ENCODE measurements at places on chromosomes 6 and 20.

DNA sequence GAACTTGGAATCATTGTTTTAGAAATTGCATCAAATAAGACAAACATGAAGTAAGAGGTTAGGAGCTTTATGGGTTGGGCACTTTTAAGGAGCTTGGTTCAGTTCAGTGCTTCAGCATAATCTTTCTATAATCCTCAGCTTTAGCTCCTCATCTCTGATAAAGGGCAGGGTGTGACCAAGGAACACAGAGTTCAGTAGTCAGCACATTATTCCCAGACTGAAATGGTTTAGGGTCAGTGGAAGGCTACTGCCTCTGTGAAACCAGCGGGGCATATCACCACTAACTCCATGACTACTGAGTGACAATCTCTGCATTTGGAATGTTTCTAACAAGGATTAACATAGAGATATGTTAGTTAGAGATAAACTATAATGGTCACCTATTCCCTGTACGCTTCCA is 36.9 kb downstream of the CRYBG1 start:
- no peak for DNase-seq

DNA sequence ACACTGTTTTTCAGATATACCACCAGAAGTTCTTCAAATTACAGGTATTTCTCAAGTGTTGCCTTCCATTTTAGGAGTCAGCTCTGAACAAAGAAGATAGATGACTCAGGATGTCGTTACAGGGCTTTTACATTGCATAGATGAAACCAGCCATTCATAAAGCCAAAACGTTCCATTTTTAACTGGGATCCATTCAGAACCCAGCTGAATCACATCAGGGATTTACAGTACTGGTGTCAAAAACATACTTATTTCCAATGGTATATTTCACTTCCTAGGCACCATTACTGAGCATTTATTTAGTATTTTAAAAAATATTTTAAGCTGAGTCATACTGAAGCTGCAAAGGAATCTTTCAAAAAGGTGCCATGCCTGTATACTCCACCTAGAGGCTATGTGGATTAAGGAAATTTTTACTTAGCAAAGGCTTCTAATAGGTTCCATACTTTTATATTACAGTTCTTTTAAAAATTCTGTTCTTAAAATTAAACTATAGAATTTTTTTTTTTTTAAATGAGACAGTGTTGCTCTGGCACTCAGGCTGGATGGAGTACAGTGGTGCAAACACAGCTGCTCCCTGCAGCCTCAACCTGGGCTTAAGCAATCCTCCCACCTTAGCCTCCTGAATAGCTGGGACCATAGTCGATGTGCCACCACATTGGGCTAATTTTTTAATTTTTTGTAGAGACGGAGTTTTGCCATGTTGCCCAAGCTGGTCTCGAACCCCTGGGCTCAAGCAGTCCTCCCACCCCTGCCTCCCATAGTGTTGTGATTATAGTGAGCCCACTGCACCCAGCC is 2.6 kb downstream of the ASF1A start:
- DNase-seq: peak; percentile 50

- peak; percentile 93 for DNase-seq
Measured at GRCh38 chr20:32037929-32038328, 14.1 kb upstream of the HCK start.

DNA sequence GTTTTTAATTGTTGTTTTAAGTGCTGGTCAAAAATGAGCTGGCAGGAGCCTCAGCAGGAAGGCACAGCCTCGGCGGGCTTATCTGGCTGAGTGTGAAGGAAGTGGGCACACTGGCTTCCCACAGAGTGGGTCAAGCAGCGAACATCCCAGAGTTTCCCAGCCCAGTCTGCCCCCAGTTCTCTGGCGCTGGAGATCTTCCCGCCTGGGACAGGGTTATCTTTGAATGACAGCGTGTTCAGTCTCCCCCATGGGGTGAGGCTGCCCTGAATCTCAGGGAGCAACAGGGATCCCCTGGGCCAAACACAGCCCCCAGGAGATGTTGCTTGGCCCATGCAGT is 122.2 kb upstream of the PTPN1 start:
- no peak for DNase-seq

DNA sequence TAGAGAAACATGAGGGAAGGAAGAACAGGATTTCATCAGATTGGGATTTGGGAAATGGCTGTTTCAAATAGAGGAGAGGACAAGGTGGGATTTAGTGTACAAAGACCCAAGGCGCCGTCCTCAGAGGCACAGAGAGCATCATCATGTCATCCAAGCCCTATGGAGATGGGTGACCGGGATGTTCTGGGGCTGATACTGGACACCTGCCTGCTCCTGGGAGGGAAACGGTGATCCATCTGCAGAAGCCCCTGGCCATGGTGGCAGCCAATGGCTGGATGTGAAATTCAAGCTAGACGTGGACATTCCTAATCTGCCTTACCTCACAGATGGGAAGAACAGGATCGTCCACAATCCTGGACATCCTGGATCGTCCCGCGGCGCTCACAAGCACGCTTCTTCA is 12.7 kb downstream of the NKX2-2 start:
- DNase-seq: no peak

GRCh38 chr6:163985710-163986109 is 571.2 kb downstream of the QKI start:
- DNase-seq: no peak

GRCh38 chr6:157181649-157182048 is 141.7 kb downstream of the TMEM242 start:
- DNase-seq: no peak

GRCh38 chr6:136607932-136608772 is 57.9 kb upstream of the MAP7 start:
- DNase-seq: peak; percentile 26

- no peak for DNase-seq
Measured at GRCh38 chr6:1170794-1171193, 141.1 kb upstream of the FOXQ1 start.

- DNase-seq: no peak
Measured at GRCh38 chr20:38961530-38962043, 557 bp upstream of the DHX35 start.

- DNase-seq: no peak
Measured at GRCh38 chr6:44275749-44276648, 5.7 kb downstream of the TMEM151B start.

DNA sequence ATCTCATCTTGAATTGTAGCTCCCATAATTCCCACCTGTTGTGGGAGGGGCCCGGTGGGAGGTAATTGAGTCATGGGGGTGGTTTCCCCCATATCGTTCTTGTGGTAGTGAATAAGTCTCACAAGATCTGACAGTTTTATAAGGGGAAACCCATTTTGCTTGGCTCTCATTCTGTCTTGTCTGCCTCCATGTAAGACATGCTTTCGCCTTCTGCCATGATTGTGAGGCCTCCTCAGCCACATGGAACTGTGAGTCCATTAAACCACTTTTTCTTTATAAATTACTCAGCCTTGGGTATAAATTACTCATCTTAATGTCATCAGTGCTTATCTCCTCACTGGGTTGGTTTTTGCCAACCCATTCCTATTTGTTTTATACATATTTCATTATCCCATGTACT is 142.0 kb upstream of the GMDS start:
- DNase-seq: no peak

GRCh38 chr6:156808287-156808686 is 31.1 kb downstream of the ARID1B start:
- no peak for DNase-seq

DNA sequence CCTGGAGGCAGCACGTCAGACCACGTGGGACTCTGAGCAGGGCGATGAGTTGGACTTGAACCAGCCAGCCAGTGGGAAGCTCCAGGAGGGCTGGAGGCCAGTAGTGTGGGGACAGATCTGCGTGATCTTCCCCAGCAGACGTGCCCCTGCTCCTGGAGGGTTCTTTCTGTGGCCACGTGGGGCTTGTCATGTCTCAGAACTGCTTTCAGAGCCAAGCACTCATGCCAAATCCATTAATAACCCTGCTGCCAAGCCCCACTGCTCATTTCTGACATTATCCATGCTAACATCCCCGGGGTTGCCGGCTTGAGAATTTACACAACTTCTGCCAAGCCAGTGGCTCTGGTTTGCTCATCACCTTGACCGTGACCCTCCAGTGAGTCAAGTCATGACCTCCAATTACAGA is 38.3 kb downstream of the SIRPA start:
- DNase-seq: no peak

GRCh38 chr20:64038224-64038564 is 2.2 kb downstream of the C20orf204 start:
- DNase-seq: no peak

DNA sequence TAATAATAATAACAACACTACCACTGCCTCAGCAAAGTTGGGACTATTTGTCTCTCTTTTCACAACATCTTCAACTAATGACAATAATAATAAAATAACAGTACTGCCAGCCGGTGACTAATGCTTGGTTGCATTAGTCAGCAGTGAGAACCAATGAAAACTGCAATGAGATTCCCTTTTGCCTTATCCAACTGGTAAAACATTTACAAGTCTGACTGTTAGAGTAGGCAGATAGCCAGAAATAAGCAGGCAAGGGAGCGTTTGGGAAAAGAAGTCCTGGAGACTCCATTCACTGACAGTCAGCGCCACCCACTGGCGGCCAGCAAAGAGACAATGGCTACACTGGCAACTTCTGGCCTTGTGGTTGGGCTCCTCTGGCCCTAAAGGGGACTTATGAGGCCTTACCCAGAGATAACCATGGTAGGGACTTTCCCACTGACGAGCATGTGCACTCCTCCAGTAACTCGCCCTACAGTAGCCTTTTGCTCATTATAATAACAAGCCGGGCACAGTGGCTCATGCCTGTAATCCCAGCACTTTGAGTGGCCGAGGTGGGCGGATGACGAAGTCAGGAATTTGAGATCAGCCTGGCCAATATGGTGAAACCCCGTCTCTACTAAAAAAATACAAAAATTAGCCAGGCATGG is 3.4 kb upstream of the NSFL1C start:
- DNase-seq: peak; percentile 10

- DNase-seq: no peak
Measured at GRCh38 chr6:19269341-19269898, 567.8 kb upstream of the ID4 start.

DNA sequence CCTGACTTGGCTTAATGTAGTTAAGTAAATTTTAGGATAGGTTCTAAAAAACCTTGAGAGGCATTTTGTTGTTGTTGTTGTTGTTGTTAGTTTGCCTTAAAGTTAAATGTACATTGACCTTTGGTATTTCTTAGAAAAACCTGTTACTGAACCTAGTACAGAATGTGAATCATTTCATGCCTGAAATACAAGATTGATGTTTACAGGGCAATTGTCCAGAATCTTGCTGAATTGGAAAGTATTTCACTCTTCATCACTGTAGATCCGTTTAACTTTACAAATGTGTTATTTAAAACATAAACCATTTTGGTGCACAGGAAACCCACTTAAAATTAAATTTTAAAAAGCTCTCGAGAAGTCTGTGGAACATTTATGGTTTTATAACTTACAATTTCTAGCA is 75.0 kb downstream of the CEP57L1 start:
- DNase-seq: no peak

DNA sequence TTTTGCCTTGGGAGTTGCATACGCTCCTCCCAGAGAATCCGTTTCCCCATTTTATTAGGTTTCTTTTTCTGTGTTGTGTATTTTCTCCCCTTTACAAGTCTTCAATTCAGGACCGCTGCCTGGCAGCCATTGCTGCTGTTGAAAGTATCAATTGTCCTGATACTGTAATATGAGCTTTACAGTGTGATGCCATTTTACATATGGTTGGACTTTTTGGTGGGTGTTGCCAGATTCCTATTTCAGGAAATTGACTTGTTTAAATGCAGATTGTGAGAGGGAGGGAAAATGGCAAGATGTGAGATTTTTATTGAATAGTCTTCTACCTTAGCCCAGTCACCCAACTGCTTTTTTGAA is 1.2 kb downstream of the PANK2 start:
- peak; percentile 24 for DNase-seq

All from MV-4-11 (cell line).